Activated CD8-positive, alpha-beta memory T cell treated with anti-CD3 and anti-CD28 coated beads for 4 hours (primary cell): ENCODE measurements at places on chromosomes 12 and 14.

DNA sequence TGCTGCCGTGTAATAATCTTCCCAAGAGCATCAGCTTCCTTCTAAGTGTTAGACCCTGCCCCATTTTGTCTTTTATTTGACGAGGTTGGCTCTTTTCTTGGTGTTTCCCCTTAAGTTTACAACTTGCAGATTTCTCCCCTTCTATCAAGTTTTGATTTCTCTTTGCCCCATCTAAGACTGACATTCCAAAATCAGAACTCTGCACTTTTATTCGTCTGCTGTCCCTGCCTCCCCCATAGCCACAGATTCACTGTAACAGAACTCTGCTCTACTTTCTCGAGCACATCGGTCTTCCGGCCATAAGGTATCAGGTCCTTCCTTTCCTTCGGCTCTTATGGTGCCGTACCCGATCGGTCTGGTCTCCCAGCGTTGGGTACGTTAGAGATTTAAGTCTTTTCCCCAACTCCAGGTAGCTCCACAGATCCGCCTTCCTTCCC, 563 bp downstream of the DCP1B start:
- DNase-seq: no peak

GRCh38 chr14:79242666-79243065, 968.6 kb downstream of the DIO2 start:
- DNase-seq: no peak

GRCh38 chr12:83630526-83630925, 943.8 kb downstream of the TMTC2 start:
- DNase-seq: no peak

GRCh38 chr12:1634590-1635191, 5.7 kb downstream of the WNT5B start:
- DNase-seq: no peak

GRCh38 chr12:80293759-80294158, 150.3 kb upstream of the PTPRQ start:
- DNase-seq: no peak

DNA sequence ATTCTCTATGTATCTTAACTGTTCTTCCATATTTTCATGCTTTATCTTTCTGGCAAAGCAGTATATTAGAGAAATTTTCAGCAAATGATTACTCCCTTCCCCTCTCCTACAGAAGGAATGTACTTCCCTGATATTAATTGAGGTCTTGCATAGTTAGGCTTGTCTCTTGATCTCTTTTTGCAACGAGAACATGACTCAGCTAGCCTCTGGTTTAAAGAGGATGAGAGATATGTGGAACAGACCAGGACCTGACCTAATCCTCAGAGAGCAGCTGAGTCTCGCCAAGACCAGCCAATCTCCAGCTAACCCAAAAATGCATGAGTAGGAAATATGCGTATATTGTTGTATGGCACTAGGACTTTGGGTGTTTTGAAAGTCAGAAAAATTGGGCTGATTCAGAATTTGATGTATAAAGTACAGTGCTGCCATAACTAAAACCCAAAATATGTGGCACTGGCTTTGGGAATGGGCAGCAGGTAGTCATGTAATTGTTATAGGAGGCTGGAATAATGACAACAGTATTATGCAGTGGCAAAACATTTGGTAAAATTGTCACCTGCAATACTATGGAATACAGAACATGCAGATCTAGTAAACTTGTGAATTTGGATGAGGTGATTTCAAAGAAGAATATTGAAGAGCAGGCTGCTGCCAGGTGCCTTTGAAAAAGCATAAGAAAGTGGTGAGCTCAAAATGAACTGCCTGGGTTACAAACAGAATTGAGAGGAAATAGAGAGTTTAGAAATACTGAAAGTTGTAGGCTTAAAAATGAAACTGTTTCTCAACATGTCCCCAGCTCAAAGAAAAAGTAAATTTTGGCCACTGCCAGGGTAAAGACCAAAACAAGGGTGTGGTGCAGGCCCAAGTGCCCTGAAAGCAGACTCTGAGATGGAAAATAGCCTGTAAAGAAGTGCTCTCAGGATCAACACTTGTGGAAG, 9.3 kb upstream of the USP15 start:
- DNase-seq: no peak

GRCh38 chr14:101704140-101704539, 57.4 kb upstream of the PPP2R5C start:
- no peak for DNase-seq

DNA sequence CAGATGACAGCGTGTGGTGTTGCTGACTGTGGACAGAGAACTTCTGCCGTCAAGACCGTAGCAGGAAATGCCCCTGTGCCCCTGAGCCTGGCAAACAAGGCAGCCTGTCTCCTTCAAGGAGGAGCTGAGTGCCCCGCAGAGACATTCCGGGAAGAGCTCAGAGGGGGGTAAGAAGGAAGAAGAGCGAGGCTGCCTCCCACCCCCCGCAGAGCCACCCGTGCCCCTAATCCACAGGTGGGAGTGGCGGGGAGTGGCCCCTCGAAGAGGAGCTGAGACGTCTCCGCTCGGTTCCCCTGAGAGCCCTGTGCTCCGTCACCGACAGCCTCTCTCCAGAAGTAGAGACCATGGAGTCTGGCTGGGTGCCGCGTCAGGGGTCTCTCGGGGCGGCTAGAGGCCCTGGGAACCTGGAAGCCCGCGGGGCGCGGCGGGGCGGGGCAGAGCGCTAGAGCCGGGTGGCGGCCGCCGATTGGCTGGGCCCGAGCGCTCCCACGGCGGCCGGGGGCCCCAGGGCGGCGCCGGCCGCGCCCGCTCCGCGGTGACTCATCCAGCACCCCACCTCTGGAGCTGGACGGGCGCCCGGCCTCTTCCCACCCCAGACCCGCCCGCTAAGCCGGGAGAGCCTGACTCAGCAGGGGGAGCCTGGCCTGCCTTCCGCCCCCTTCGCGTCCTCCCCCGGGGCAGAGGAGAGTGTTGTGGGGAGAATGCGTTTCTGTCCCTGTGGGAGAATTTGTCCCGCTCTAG, 25.2 kb upstream of the KRT78 start:
- DNase-seq: peak; percentile 43

GRCh38 chr14:95026851-95027463, 130.4 kb downstream of the DICER1 start:
- DNase-seq: no peak

- DNase-seq: no peak
Observed at GRCh38 chr14:90544971-90545370, 148.1 kb downstream of the CALM1 start.

GRCh38 chr12:53670971-53671370, 4.9 kb downstream of the ATP5MC2 start:
- DNase-seq: no peak

- DNase-seq: no peak
Observed at GRCh38 chr12:28618171-28618570, 427.9 kb downstream of the CCDC91 start.

- no peak for DNase-seq
Observed at GRCh38 chr14:22560662-22561365, 28.2 kb downstream of the DAD1 start.

- DNase-seq: no peak
Observed at GRCh38 chr14:69683971-69684370, 72.6 kb downstream of the SUSD6 start.

DNA sequence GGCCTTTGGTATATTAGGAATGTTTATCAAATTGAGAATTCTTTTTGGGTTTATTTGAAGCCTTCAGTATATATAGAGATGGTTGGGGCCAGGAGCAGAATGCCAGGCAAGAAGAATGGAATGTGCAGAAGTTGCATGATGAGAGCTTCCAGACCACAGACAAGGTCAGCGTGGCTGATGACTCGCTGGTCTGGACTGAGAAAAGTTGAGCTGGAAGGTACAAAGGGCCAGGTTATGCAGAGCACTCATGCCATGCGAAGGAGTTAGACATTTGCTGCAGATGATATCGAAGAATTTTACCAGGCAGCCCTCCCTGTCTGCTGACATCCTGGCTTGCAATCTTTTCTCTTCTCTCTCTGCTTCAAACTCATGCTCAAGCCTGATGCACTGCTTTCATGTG, 196.2 kb upstream of the ARHGAP5 start:
- DNase-seq: no peak

DNA sequence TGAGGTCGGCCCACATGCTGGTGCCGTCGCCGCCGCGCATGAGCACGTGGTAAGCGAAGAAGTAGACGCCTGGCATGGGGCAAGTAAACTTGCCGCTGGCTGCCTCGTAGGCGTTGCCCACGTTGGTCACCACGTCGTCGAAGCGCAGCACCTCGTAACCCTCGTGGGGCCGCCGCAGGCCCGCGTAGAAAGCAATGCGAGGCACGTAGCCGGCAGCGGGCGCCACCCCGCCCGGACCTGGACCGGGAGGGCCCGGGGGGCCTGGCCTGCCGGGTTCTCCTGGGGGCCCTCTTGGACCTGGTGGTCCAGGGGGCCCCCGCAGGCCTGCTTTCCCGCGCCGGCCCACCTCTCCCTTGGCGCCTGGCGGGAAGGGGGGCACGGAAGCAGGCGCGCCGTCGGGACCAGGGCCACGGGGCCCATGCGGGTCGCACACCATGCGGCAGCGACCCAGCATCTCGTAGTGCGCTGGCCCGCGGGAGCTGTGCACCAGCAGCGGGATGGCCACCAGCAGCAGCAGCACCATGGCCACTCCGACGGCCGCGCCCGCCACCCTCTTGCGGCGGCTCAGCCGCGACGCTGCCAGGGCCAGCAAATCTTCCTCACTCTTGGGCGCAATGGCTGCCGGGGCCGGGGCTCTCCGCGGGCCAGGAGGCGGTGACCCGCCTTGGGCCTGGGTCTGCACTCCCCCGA, 888 bp downstream of the C1QL4 start:
- no peak for DNase-seq

GRCh38 chr12:1873531-1874510, 44.6 kb downstream of the CACNA2D4 start:
- no peak for DNase-seq

- DNase-seq: no peak
Observed at GRCh38 chr12:13205809-13206559, 9.5 kb downstream of the EMP1 start.

- no peak for DNase-seq
Observed at GRCh38 chr14:104776961-104777807, 18.4 kb downstream of the AKT1 start.

DNA sequence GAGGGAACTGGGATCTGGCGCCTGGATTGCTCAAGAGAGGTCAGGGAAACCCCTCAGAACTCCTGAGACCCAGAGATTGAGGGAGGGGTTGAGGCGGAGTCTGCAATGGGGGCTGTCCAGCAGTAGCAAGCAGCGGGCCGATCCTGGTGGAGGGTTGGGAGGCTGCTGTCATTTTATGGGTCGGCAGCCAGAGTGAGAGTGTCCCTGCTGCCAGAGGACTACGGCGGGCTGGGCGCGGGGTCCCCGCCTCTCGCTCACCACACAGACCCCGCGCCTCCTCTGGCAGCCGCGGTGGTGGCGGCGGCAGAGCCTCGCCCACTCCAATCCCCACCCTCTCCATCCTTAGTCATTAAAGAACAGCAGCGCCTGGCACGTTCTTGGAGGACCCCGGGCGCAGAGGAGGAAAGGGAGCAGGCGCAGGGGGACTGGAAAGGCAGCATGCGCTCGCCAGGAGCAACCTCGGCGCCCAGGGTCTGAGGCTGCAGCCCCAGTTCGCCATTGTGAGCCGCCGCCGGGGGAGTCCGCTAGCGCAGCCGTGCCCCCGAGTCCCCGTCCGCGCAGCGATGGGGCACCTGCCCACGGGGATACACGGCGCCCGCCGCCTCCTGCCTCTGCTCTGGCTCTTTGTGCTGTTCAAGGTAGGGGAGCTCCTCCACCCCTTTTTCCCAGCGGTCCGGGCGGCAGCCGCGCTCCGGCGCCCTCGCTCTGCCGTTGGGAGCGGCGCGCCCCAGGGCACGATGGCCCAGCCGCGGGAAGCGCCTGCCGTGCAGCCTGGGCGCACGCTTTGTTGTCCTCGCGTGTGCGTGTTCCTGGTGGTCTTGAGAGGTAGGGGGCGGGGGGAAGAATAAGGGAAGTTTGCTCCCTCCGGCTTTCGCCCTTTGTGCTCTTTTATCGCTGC, at the start of gene PTPRO:
Gene PTPRO, plus strand, starts transcription at position 345 of the 898 bp plus-strand sequence.
- DNase-seq: no peak

DNA sequence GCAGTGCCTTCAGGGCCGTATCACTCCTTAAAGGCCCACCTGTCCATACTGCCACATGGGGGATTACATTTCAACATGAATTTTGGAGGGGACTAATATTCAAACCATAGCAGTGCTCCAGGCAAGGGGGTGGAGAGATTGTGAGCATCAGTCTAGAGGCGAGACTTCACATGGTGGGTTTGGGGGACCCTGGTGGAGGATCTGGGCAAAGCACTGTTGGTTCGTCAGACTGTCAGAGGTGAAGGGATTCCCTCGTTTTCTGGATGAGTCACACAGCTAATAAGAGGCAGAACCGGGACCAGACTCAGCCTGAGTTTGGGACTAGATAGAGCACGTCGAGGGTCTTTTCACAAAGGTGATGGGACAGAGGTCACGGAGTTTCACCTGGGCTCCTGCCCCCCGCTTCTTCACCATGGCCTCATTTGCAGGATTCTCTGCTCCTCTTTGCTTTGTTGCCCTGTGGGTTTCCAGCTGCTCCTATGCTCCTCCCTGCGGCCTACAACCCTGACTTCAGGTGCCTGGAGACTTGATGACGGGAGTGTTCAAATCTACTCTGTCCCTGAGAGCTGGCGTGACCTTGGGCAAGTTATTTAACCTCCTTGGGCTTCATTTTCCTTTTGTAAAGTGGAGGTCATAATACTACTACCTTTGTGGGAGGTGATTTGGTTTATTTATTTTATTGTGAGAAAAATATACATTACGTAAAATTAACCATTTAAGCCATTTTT, 41.5 kb downstream of the TEAD4 start:
- DNase-seq: no peak

- no peak for DNase-seq
Observed at GRCh38 chr12:41140117-41140516, 48.0 kb upstream of the PDZRN4 start.

DNA sequence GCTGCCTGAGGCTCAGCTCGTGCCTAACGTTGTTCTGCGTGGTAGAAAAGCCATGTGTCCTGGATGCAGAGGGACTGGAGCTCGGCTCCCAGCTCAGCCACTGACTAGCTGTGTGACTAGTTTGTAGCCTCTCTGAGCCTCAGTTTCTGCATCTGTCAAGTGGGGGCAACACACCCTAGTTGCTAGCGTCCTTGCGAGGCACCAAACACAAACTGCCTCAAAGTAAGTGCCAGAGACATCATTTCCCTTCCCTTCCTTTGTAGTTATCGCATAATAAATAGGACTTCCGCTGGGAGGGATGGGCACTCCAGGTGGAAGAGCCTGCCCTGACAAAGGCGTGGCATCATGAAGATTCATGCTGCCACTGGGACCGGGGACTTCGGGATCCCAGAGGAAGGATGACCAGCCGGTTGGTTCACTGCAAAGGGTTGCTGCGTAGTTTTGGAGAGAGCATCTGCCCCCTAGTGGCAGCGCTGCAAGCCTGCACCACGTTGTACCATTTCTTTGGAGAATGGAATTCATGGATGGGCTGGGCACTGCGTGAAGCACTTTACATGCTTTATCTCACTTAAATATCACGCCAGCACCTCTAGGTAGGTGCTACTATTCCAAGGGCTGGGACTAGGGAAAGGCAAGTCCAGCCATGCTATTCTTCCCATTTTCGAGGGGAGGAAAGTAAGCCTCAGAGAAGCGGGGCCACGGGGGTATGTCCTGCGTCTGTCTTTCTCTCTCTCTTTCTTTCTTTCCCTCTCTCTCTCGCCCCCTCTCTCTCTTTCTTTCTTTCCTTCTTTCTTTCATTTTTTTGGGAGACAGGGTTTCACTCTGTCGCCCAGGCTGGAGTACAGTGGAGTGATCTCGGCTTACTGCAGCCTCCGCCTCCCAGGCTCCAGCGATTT, 4.6 kb downstream of the CCDC197 start:
- peak; percentile 33 for DNase-seq

GRCh38 chr12:116087962-116088361, 189.5 kb downstream of the MED13L start:
- no peak for DNase-seq

GRCh38 chr12:63416788-63417187, 251.5 kb downstream of the DPY19L2 start:
- no peak for DNase-seq
